ENCODE measurements at places on chromosomes 4 and X. TPM values are rescaled to one million over a fixed set of nuclear protein-coding genes. Genes with fewer than 3 reads are reported as not detected.

- H3K27me3 ChIP-seq: no peaks in the 10 kb centered on the region
- DNase-seq: no peak
- H3K27ac ChIP-seq: no peak overlapping the region
- no peak overlapping the region for H3K4me3 ChIP-seq
Measured at GRCh38 chr4:104944596-104944995, 202.1 kb upstream of the TET2 start.

DNA sequence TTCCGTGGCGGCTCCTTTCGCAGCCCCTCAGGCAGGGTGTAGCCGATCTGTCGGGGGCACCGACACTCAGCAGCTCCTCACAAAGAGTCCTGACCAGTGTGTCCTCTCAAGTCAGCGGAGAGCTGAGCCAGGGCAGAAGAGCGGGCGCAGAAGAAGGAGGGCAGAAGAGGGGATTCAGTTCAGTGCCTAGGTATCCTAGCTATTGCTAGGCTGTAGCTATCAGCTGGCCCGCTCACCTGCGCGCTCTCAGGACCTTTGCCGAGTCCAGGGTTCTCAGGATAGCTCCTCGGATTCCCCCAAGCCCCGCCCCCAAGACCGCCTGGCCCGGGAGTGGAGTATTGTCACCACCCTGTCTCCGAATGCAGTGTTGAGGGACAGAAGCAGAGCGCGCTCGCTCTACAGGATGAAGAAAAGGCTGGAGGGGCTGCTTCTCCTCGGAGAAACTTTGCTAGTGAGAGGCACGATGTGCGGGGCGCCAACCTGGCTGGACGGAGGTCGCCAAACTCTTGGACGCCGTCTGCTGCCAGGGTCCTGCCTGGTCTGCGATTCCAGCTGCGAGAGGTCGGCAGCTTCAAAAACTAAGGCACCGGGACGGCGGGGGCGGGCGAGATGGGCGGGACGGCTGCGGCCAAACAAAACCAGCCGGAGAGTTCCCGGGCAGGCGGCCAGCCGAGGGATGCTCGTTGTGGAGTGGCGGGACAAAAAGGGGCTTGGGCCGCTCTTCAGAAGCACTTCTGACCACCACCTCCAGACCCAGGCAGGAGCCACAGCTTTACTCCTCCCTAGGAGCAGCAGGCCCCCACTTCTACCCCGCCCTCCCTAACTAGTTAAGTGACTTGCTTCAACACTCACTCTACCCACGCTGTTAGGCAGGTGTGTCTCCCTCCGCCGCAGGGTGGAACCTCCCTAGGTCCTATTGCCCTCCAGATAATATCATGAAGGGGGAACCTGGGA is at the start of gene XKRX:
TSS of gene XKRX (minus strand) at position 258 of the 954 bp plus-strand sequence. CDS start 613 bp downstream, outside the sequence.
- DNase-seq: peak; percentile 53
- H3K4me1 ChIP-seq: no peaks in the 10 kb centered on the region
- no peaks in the 10 kb centered on the region for H3K27me3 ChIP-seq
- H3K4me3 ChIP-seq: peak within 1 kb of the TSS; percentile 80
- H3K36me3 ChIP-seq: peaks cover 14% of the 10 kb centered on the region
- no peak within 1 kb of the TSS for H3K27ac ChIP-seq

NAP1L3 gene
- total RNA-seq: not detected

GRCh38 chrX:31608638-31609037 is 536.8 kb upstream of the FTHL17 start:
- no peak overlapping the region for H3K4me3 ChIP-seq
- DNase-seq: peak; percentile 1
- peak overlapping the region; percentile 74 for H3K27ac ChIP-seq
- no peaks in the 10 kb centered on the region for H3K36me3 ChIP-seq
- H3K4me1 ChIP-seq: peaks cover 12% of the 10 kb centered on the region

CENPI gene
- total RNA-seq: 26.1 TPM

- no peak overlapping the region for H3K4me3 ChIP-seq
- peaks cover 4% of the 10 kb centered on the region for H3K36me3 ChIP-seq
- H3K4me1 ChIP-seq: peaks cover 28% of the 10 kb centered on the region
Measured at GRCh38 chr4:183393446-183393845, 51.0 kb upstream of the CDKN2AIP start.

- no peak overlapping the region for H3K27ac ChIP-seq
- H3K4me3 ChIP-seq: no peak overlapping the region
- DNase-seq: no peak
- H3K4me1 ChIP-seq: no peaks in the 10 kb centered on the region
Measured at GRCh38 chr4:109157205-109157604, 145.3 kb downstream of the COL25A1 start.

GRCh38 chr4:63788271-63788670 is 621.0 kb downstream of the TECRL start:
- H3K27ac ChIP-seq: no peak overlapping the region
- no peaks in the 10 kb centered on the region for H3K4me1 ChIP-seq
- H3K4me3 ChIP-seq: no peak overlapping the region
- H3K36me3 ChIP-seq: no peaks in the 10 kb centered on the region

- no peak overlapping the region for H3K4me3 ChIP-seq
- H3K4me1 ChIP-seq: peaks cover 36% of the 10 kb centered on the region
Measured at GRCh38 chr4:185872747-185873380, 60.9 kb upstream of the SORBS2 start.

Data from Calu3 (cell line).